IMR-90 (cell line): ENCODE measurements at places on chromosomes 16 and 17. TPM values are rescaled to one million over a fixed set of nuclear protein-coding genes. Genes with fewer than 3 reads are reported as not detected.

Gene MFAP4
- 69.5 and 71.6 TPM in 2 replicates for polyA plus RNA-seq

Gene TNP2
- polyA plus RNA-seq = not detected in 2 replicates

Gene SLC5A10
- polyA plus RNA-seq = not detected in 2 replicates

Gene CCDC200
- not detected in 2 replicates for polyA plus RNA-seq

Gene CDH5
- not detected in 2 replicates for polyA plus RNA-seq

Gene KRT33A
- not detected in 2 replicates for polyA plus RNA-seq

Gene SPNS3
- not detected in 2 replicates for polyA plus RNA-seq
